Uterus (tissue), 4 donors: ENCODE measurements at places on chromosomes 12 and 14. TPM values are rescaled to one million over a fixed set of nuclear protein-coding genes. Genes with fewer than 3 reads are reported as not detected.
A peak's percentile ranks its signal among the peaks of the same experiment; 100 is the strongest.

Gene SERPINA10
- total RNA-seq: not detected

Gene KRT75
- not detected for total RNA-seq

GRCh38 chr14:49975276-49975675 is 82.4 kb downstream of the ARF6 start:
- H3K27me3 ChIP-seq: no peaks in the 10 kb centered on the region
- H3K4me1 ChIP-seq: no peaks in the 10 kb centered on the region
- no peak overlapping the region for H3K4me3 ChIP-seq
- H3K36me3 ChIP-seq: no peaks in the 10 kb centered on the region
- peak overlapping the region; percentile 8 for H3K27ac ChIP-seq

GRCh38 chr12:7833831-7834230 is 38.9 kb downstream of the SLC2A14 start:
- H3K27me3 ChIP-seq: no peaks in the 10 kb centered on the region
- H3K27ac ChIP-seq: no peak overlapping the region
- no peak for DNase-seq
- no peak overlapping the region for H3K4me3 ChIP-seq
- H3K4me1 ChIP-seq: no peaks in the 10 kb centered on the region
